Right lung (tissue), 10 donors: ENCODE measurements at places on chromosomes 4 and X. TPM values are rescaled to one million over a fixed set of nuclear protein-coding genes. Genes with fewer than 3 reads are reported as not detected.

The BDH2 gene
- 91.9 TPM for polyA plus RNA-seq

The MAGEB10 gene
- polyA plus RNA-seq: 0.10 TPM

The USP53 gene
- 49.2 TPM for polyA plus RNA-seq

The ATP2B3 gene
- 0.35 TPM for polyA plus RNA-seq

The FAM200B gene
- 57.4 TPM for polyA plus RNA-seq

The PF4V1 gene
- 2.3 TPM for polyA plus RNA-seq

The GRIA2 gene
- 3.5 TPM for polyA plus RNA-seq

The PIR gene
- polyA plus RNA-seq: 13.9 TPM

The FMR1NB gene
- not detected for polyA plus RNA-seq

The ZFP92 gene
- polyA plus RNA-seq: 0.96 TPM
